Mesothelial cell of epicardium (in vitro differentiated cells): ENCODE measurements at places on chromosomes 13 and 19.

DNA sequence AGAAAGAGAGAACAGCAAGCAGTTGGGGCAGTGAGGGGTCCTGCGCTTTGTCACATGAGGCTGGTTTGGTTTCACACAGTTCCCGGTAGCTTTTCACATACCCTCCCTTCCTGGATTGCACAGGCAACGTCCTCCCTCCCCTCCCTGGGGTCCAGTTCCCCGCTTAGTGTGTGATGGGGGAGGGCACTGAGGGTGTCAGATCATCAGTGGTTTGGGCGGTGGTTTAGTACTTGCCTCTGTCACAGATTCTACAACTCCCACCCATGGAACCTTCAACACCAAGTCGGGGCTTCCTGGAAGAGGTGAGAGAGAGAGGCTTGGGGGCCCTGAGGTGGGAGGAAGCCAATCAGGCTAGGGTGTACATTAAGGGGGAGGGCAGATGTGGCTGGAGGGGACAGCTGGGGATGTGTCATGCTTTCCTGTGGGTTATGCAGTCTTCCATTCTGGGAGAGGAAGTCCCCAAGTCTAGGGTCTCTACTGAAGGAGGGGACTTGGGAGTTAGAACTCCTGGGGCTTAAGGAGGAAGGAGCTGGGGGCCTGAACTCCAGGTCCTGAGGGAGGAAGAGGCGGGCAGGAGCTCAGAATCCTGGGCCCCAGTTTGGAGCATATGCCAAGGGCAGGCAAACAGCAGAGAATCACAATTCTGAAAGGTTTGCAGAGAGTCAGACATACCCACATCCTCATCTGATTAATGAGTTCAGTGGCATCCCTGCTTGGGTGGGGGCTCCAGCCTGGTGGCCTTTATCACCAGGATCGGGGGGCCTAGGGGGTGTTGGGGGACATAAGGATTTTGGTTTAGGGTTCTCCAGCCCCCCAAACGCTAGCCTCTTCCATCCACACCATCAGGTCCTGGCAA lies at the start of gene NKG7:
NKG7 (minus strand) TSS at position 6 of the 856 bp plus-strand sequence. CDS start 119 bp downstream, outside the sequence.
- no peak for DNase-seq

GRCh38 chr13:101965096-101965495 lies 436.8 kb downstream of the FGF14 start:
- no peak for DNase-seq

DNA sequence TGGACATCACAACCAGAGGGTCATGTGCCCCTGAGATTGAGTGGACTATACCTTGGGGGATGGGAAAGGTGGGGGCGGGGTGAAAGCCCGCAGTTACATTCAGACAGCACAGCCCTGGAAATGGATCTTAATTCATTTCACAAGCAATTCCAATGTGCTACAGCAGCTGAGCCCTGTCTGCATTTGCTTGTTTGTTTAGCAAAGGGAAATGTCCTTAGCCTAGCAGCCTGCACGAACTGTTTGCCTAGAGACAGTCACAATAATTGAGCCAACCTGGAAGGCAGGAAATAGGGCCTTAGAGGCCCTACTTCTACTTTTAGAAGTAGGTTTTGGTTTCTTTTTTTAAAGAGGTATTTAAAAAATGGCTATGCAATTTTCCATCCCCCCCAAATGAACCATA lies 177.3 kb upstream of the KL start:
- DNase-seq = no peak

DNA sequence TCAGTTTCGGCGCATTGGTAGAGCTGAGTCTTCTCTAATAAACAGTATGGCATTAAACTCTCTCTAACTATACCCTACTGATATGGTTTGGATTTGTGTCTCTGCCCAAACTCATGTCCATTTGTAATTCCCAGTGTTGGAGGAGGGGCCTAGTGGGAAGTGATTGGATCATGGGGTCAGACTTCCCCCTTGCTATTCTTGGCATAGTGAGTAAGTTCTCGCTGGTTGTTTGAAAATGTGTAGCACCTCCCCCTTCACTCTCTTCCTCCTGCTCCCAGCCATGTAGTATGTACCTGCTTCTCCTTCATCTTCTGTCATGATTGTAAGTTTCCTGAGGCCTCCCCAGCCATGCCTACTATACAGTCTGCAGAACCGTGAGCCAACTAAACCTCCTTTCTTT lies 682.7 kb upstream of the ARGLU1 start:
- no peak for DNase-seq
